Esophagus squamous epithelium (tissue), 5 donors: ENCODE measurements at places on chromosomes 1 and 21.

DNA sequence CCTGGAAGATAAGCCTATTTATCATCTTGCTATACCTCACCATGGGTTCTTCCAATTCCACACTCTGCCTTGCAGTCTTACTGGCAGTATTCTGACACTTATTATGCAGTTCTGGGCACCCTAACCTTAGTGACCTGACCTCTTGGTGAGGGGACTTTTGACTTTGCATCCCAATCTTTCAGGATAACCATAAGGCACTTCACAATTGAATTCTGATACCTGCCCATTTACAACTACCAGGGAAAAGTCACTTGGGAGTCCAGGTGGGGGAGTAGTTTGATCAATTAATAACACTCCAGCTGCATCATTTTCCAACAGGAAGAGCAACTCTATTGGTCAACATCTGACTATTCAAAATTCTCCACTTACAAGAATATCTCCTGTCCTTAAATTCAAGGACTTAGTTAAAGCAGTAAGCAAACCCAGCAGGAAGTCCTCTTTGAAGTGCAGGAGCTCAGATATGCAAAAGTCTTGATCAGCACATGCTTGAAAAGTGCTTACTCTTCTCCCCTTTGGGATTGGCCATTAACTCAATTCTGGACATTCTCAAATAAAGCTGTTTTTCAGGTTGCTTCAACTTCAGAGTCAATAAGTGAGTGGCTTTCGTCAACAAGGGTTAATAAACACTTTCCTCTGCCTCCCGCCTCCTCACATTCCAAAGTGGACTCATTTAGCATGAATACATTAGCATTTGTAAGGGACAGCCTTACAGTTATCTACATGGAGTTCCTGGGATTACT, 177.4 kb upstream of the NRIP1 start:
- DNase-seq = no peak

DNA sequence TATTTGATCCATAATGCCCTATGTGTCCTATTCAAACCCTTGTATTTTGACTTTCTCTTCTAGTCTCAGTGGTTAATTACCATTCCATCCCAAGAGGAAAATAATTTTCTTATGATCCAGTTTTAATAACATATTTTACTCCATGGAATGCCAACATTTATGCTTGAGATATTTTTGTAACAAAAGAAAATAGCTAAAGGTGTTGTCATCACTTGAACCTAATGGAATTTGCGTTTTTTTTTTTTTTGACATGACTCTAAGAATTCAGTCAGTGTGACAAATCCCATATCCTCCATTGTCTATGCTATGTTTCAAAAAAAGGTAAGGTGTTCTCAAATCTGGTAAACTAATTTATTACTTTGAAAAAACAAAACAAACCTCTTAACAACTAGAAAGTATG, 324.1 kb upstream of the ADAMTS5 start:
- DNase-seq = no peak

DNA sequence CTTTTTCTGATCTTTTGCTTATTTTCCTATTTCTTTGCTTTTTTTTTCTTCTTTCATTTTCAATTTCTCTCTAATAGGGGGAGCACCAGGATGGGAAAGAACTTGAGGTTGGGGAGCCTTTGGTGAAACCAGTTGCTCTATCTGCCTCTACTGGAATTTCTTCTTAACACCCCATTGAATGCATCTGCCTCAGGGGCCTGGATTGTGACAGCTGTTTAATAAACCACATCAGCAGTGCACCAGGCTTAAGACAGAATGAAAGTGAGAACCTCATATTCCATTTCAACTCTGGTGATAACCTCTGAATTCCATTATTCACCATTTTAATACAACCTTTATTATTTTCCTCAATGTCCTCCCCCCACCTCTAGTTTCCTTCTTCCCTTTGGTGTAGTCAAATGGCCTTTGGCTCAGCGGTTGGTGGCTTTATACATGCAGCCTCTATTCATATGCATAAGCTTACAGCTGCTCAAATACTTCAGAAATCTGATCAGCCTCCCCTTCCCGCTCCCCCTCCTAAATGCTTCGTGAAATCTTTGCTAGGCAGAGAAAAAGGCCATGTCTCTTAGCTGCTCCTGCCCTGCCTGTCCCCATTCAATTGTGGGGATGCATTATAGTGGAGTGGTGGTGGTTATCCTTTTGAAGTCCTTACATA, 537.3 kb upstream of the PLXNA2 start:
- DNase-seq = no peak

DNA sequence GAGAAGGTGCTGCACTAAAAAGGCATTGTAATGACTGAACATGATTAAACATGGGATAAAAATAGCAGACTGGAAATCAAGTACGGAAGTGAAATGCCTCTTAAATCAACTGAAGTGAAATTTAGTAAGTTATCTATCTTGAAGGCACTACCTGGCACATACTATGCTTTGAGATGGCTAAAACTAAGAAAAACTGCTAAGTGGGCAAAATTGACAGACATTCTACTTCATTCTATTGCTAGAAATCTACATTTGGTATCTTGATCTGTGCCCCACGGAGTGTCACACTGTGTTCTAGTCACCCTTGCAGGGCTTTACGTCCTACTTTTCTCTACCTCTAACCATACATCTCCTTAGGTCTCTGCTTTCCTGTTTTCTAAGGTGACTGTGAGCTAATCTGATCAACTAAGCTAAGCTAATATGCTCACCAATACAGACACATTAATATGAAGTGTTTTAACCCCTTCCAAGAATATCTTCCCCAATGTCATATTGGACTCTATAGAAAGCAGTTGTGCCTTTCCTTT, 4.1 kb downstream of the PDC start:
- no peak for DNase-seq

DNA sequence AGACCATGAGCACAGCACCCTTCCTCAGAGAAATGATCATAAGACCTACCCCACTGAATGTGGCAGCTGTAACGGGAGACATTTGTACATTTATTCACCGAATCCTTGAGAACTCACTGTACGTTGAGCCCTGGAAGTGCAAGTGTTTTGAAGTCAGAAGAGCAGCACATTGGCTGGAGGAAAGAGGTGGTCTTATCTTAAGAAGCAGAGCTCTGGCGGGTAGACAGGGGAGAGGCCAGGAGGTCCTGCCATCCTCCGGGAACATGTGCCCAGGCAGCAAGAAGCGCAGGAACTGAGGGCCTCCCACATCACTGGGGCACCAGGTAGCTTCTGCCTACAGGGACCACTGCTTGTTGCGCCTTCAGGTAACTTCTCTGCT, 169.2 kb upstream of the IRF2BP2 start:
- no peak for DNase-seq

- no peak for DNase-seq
Measured at GRCh38 chr1:218664385-218665170, 319.4 kb downstream of the TGFB2 start.

DNA sequence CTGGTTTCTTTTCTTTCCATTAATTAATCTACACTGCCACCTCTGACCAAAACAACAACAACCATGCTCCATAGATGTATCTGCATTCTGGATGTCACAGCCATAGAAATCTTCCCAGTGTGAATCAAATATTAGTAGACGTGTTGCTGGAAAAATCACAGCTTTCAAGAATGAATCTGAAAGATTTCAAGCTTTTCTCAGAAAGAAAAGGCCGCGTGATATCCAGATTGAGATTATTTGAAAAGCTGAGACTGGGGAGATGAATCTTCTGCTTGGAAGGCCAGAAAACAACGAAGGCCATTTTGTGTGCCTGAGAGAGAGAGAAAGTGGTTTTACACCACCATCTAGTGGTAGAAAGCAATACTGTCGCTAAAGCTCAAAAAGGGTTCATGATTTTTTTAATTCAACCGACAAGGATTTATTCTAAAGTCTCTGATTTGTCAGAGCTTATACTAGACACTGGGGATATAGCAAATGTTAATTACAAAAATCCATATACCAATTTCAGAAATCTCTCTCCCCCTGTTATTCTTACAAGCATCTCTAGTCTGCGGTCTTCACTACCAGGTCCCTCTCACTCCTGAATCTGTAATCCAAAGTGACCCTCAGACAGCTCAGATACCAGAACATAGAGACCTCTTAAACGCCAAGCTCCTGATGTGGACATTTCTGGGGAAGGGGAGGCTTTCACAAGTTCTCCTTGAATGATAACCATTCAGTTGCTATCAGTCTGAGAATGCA, 87.5 kb upstream of the SGIP1 start:
- DNase-seq = no peak

- DNase-seq = no peak
Measured at GRCh38 chr1:47992720-47993415, 4.3 kb downstream of the TRABD2B start.

DNA sequence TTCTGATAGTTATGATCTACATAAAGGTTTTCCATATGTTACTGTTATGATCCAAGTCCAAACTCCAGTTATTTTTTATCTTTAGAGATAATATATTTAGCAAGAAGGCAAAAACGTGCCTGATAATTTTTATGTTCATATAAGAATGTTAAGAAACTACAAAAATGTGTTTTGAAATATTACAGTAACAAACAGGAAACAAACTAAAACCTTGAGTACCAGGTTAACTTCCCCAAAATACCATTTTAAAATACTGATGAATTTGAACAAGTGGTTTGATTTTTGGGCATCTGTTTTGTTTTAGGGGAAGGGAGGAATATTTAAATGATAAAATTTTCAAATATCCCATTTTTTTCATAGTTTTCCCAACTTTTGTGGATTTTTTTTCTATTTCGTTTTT, 124.8 kb downstream of the NR5A2 start:
- DNase-seq = no peak

- no peak for DNase-seq
Measured at GRCh38 chr1:23500466-23500865, 16.5 kb upstream of the ASAP3 start.

- DNase-seq = no peak
Measured at GRCh38 chr1:234361102-234361603, 12.1 kb upstream of the COA6 start.

DNA sequence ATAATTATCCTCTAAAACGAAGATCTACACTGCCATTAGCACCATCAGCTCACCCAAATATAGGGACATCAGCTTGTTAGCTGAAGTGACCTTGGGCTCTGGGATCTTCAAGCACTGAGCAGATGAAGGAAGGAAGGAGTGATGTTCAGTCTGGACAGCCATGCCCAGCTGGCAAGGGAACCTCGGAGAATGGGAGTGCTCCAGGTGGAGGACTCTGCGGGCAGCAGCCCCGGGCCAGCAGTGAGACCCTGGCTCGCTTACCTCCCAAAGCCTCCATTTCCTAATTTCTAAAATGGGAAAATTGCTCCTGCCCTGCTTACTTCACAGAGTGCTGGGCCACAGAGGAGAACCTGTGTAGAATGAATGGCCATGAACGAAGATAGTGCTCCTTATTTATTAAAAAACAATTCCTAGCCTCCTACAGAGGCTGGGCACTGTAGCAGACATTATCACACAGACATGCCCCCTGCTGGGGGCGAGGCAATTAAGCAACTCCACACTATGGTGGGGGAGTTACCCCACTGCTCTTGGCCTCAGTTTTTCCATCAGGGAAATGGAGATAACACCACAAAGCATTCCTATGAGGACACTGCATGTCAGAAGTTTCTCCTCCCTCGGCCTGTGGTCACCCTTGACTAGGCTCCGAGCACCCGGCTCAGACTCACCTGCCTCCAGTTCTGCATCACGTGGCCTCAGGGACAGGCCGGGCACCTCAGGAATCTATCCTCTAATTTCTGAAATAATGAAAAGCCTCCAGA, 117.6 kb downstream of the KCNN3 start:
- no peak for DNase-seq

- no peak for DNase-seq
Measured at GRCh38 chr1:217009376-217009775, 286.1 kb upstream of the ESRRG start.

DNA sequence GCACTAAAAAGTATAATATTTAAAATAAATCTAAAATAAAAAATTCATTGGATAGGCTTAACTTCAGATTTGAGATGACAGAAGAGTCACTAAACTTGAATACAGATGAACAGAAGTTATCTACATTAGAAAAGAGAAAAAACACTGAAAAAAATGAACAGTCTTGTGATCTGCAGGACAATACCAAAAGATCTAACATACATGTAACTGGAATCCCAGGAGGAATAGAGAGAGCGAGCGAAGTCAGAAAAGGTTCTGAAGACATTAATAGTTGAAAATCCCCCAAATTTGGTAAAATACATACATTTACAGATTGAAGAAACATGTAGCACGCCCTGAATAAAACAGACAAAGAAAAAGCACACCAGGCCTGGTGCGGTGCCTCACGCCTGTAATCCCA, 21.2 kb downstream of the B3GALNT2 start:
- DNase-seq = no peak

DNA sequence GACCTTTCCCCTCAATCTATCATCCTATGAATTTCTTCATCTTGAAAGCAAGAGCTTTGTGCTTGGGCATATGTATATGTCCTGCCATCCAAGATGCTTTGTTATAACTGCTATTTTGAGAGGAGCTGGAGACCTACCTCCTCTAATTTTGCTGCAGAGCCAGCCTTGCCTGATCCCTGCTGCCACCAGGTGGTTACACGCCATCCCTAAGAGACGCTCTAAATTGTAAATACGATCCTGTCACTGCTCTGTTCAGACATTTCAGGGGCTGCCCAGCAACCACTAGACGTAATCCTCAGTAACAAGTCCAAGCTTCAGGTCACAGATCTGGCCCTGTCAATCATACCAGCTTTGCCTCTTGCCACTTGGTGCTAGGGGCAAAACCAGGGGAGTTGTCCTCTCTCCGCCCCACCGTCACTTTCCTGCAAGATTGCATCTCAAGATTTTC, 32.9 kb downstream of the GPA33 start:
- DNase-seq = no peak

GRCh38 chr1:15420853-15421465, 11.3 kb downstream of the EFHD2 start:
- no peak for DNase-seq

- no peak for DNase-seq
Measured at GRCh38 chr1:210347112-210347511, 18.4 kb downstream of the HHAT start.

GRCh38 chr1:243814718-243815117, 35.3 kb downstream of the AKT3 start:
- no peak for DNase-seq

DNA sequence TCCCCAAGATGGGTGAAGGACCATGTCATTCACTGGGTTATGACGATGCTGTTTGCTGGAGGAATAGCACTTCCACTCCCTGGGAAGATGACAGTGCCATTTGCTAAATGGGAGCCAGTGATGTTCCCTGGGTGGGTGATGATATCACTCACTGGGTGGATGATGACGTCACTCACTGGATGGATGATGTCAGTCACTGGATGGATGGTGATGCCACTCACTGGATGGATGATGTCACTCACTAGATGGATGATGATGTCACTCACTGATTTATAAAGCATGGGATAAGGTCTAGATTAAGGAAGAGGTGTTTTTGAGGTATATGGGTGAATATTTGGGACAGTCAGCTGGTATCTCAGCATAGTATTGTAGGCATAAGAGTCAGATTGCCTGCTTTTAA, 457.2 kb downstream of the AJAP1 start:
- no peak for DNase-seq

- DNase-seq = no peak
Measured at GRCh38 chr1:228922722-228923376, 187.6 kb downstream of the RHOU start.

DNA sequence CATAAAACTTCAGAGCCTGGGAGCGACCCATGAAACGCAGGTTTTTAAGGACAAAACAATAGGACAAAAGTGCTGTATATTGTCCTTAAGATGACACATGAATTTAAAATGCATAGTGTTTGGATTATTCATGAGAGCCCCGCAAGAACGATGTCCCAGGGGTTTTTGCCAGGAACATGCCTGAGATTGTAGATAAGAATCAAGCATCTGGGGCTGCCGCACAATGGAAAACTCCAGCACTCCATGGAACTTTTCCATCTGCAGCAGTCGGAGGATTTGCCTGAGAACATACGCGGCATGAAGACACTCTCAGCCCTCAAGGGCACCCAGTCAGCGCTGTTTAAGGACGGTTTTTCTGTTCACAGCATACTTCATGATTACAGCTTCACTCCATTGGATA, 5.3 kb upstream of the ERG start:
- DNase-seq = no peak
